T-helper 1 cell (primary cell): ENCODE measurements at places on chromosomes 6 and 20.

GRCh38 chr20:9608639-9609340 lies 94.4 kb downstream of the LAMP5 start:
- no peak for DNase-seq

- DNase-seq, result no peak
Observed at GRCh38 chr6:1015825-1016224, 296.1 kb upstream of the FOXQ1 start.

- no peak for DNase-seq
Observed at GRCh38 chr20:37540001-37540400, 12.3 kb upstream of the BLCAP start.

DNA sequence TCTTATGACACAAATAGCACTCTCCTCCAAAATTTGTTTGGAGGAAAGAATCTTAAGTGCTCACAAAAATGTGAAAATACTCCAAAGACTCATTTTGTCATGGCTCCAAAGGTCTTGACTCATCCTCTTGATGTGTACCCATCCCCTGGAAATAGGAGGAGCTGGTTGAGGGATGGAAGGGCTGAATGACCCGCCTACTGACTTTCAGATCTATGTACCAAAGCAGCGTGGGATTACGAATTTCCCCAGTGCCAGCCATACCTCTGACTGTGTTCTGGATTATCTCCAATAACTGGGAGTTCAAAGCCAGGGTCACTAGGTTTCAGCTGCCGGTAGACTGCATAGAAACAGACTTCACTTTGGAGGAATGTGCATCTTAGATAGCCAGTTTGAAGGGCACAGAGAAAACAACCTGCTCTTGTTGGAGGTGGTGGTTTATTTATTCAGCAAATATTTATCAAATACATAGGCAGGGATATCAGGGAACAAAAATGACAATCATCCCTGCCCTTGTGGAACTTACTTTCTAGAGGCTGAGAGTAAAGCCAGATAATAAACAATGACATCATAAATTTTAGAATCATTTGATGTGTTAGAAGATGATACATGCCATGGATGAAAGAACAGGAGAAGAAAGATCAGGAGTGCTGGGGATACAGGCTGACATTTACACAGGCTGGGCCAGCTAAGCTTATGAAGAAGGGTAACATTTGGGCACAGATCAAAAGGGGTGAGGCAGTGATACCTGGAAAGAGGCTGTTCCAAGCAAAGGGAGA lies 246.6 kb downstream of the TBXT start:
- DNase-seq, result no peak

- DNase-seq, result no peak
Observed at GRCh38 chr6:42243046-42243445, 25.4 kb upstream of the MRPS10 start.

DNA sequence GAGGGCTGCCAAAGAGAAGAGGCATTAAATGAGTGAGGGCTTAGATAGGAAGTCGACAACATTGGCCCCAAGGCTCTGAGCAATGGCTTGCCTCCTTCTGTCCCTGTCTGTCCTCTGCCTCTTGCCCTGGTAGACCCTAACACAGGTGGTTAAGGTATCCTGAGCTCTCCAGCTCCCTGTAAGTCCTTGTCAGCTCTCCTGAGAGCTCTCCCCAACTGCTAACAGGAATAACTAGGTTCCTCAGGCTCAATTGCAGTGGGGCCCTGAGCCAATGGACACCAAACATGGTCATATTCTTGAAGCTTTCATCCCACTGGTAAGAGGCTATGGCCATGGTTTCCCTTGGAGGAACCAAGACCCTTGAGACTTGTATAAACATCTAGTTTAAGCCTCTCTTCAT lies 5.0 kb upstream of the CPNE1 start:
- no peak for DNase-seq

DNA sequence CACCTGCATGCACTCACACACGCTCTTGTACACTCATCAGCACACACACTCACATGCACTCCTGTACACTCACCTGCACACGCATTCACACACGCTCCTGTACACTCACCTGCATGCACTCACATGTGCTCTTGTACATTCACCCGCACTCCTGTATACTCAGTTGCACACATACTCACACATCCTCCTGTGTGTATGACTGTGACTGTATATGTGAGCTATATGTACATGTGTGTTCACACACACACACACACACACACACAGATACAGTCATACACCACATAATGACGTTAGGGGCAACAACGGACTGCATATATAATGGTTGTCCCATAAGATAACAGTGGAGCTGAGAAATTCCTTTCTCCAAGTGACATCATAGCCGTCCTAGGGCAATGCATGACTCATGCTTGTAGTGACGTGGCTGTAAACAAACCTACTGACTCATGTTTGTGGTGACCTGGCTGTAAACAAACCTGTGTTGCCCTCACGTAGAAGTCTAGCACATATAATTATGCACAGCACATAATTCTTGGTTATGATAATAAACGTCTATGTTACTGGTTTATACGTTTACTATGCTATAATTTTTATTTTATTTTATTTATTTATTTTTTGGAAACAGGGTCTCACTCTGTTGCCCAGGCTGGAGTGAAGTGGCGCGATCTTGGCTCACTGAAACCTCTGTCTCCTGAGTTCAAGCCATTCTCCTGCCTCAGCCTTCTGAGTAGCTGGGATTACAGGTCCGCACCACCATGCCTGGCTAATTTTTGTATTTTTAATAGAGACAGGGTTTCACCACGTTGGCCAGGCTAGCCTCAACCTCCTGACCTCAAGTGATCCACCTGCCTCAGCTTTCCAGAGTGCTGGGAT lies 22.8 kb upstream of the TAF4 start:
- DNase-seq, result no peak

DNA sequence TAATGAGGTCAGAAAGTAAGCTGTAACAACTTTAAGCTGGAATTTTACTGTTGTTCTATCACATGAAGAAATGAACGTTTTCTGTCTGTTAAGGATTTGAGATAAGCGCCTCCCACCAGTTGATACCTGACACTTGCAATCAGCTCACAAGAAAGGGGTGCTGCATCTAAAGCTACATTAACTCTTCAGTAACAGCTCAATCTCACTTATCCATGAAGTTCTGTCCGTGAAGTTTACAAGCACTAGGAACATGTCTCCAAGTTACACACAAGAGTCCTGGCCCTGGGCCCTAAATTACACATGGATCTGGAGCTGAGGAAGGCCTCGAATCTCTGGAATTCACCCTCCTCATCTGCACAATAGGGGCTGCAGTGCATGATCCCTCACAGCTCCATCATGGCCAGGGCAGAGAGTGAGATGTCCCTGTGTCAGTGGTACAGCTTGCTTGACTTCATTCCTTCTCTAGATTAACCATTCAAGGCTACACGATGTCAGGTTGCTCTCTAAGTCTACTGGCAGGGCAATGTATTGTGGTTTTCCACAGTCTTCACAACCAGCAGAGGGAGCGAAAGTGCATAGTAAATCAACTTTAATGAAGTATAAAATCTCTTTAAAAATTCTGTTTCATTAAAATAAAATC lies 182.4 kb upstream of the MCHR2 start:
- no peak for DNase-seq

DNA sequence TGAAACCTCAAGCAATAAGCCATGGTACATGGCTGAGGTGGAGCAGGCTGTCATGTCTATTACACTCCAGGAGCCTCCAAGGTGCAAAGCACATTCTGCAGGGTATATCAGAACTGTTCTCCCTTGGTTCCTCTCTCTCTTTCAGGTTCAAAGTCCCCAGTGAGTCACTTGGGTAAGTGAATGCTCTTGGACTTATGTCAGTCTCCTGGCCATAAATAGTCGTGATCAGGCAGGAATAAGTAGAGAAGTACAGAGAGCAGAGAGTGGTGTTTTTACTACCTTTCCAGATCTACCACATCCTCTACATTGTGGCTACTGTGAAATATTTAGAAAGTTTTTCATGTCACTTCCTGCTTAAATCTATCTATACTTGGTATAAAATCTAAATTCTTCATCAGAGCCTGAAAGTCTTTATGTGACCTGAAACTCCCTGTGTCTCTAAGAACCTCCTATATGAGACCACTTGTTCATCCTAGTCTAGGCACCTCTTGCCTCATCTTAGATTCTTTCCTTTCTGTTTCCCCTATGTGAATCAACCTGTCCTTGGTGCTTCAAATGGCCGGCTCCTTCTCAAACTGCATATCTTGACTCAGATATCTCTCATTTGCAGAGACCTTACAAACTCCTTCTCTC lies 1077.6 kb upstream of the MAP3K7 start:
- DNase-seq, result no peak

GRCh38 chr6:27260836-27261375 lies 13.4 kb downstream of the PRSS16 start:
- DNase-seq, result no peak

DNA sequence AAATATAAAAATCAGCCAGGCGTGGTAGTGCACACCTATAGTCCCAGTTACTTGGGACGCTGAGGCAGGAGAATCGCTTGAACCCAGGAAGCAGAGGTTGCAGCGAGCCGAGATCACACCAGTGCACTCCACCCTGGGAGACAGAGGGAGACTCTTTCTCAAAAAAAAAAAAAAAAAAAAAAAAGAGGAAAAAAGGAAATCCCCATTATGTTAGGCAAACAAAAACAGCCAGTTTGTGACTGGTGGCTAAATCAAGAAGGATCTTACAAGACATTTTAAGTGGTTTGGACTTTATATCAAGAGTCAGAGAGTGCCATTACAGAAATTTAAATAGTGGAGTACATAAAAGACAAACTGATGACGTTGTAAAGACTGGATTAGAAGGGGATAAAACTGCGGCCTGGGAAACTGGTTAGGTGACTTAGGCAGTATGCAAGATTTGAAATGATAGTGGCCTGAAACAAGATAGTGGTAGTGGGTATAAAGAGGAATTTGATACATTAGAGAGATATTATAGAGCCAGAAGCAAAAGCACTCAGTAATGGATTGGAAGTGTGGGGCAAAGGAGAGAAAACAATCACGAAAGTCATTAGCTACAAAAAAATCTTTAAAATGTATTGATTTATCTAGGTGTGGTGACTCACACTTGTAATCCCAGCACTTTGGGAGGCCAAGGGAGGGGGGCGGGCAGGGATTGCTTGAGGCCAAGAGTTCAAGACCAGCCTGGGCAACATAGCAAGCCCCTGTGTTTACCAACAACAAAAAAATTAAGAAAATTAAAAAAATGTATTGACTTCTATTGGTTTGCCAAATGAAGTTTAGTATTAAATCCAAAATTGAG lies 1.7 kb upstream of the MYO6 start:
- no peak for DNase-seq

GRCh38 chr6:42933205-42933604 lies 3.9 kb downstream of the CNPY3 start:
- DNase-seq, result no peak

- no peak for DNase-seq
Observed at GRCh38 chr6:8269094-8269493, 166.3 kb downstream of the SLC35B3 start.

DNA sequence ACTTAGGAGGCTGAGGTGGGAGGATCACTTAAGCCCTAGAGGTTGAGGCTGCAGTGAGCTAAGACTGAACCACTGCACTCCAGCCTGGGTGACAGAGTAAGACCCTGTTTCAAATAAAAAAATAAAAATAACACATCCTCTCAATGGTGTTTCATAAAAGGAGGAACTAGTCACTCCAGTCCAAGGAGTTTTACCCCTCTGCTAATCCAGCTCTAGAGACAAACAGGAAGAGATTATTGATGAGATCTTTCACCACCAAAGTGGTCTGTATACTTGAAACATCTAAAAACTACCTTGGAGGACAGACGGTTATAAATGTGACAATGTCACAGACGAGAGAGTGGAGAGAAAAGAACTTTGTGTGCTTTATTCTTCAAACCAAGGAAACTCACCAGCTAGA lies 58.2 kb downstream of the PIGU start:
- no peak for DNase-seq

GRCh38 chr6:37612475-37612874 lies 85.2 kb downstream of the MDGA1 start:
- no peak for DNase-seq

DNA sequence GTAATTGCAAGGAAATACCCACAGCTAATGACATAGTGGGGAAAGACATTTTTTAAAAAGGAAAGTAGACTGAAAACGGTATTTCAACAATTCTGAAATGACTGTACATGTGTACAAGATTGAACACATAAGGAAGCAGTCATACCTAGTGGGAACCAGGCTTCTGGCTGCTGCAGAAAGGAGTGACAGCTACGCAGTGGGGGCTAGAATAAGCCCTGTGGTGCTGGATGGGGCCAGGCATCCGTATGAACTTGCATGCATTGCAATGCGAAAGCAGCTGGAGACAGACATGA lies 54.9 kb upstream of the GPR31 start:
- peak; percentile 12 for DNase-seq

- no peak for DNase-seq
Observed at GRCh38 chr6:163185744-163186143, 228.8 kb upstream of the QKI start.

DNA sequence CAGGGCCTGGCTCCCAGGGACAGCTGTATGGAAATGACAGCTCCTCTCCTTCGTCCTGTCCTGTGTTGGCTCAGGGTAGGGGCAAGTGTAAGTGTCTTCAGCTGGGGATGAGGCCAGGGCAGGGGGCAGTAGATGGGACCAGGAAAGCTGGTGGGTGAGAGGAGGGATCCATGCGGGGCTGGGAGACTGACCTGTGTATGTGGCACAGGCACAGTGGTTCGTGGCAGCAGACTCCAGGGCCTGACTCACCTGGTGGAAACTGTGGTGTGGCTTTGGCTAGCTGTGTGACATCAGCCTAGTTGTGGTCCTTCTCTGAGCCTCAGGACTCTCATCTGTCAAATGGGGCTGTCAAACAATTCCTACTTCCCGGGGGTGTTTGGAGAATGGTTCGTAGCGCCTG lies 13.7 kb upstream of the SCRT2 start:
- DNase-seq, result no peak

GRCh38 chr6:43494321-43494720 lies 15.8 kb downstream of the LRRC73 start:
- no peak for DNase-seq

- no peak for DNase-seq
Observed at GRCh38 chr6:121522265-121522664, 86.8 kb downstream of the GJA1 start.

GRCh38 chr20:21936720-21937380 lies 231.4 kb downstream of the PAX1 start:
- DNase-seq, result no peak

DNA sequence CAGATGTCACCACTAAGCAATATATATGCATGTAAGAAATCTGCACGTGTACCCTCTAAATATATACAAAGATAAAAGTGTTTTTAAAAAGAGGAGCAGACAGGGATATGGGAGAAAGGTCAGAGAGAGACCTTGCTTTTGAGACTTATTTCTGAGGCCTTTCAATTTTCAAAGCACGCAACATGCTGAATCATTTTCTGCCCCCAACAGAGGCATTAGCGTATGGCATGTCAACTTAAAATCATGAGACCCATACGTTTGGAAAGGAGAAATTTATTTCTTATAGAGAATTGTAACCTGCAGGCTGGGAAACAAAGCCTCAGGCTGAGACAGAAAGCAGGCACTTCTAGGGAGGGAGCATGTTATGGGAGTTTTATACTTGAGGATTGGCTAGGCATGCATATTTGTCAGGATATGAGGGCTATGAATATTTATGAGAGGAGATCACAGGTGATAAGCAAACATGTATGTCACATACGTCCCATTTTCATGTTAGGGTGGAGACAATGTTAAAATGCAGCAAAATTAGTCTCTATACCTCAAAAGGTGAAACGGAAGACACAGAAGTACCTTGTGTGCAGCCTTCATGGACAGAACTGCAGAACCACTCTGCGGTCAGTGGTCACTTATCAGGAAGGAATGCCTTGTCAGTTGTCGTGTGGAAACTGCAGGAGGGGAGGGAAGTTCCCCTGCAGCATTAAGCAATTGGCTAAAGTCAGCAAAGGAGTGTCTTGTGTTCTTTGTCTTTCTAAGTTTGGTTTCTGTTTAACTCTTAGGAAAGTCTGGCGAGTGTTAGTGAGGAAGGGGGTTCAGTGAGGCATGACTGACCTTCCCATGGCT lies 6.3 kb upstream of the GABRR2 start:
- DNase-seq, result no peak

- DNase-seq, result no peak
Observed at GRCh38 chr6:169097381-169097959, 156.2 kb downstream of the THBS2 start.
